Psoas muscle (tissue), 8 donors: ENCODE measurements at places on chromosomes 12 and 14.

DNA sequence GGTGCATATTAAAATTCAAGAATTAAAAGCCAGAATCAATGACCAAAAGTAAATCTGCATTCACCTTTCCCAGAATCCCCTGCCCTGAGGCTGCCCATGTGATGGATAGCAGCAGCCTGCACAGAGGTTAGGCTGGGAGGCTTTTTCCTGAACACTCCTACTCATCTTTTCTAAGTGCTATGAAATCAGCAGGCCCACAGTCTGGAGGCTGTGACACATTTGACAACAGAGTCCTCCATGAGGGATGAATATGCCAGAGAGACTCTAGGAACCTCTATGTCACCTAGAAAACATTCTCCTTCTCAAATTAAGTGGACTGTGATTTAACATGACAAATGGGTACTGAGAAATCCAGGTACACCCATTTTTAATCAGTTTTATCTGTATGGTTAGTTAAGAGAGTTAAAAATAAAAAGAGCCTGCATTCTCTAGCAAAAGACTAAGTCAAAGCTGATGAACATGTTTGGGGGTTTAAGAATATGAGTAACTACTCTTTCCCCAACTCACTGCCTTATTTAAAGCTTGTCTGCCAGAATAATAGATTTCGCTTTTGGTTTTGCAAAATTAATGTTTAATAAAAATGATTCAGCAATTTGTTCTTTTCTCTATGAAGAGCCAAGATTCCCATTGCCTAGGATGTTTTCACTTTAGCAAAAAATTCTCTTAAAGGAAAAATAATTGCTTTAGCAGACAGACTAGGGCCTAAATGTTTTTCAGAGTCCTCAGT lies 115.0 kb downstream of the RTN1 start:
- H3K4me3 ChIP-seq, result no peak overlapping the region
- no peak for DNase-seq
- no peaks in the 10 kb centered on the region for H3K4me1 ChIP-seq
- H3K27ac ChIP-seq, result no peak overlapping the region
- H3K27me3 ChIP-seq, result no peaks in the 10 kb centered on the region
- no peaks in the 10 kb centered on the region for H3K36me3 ChIP-seq

DNA sequence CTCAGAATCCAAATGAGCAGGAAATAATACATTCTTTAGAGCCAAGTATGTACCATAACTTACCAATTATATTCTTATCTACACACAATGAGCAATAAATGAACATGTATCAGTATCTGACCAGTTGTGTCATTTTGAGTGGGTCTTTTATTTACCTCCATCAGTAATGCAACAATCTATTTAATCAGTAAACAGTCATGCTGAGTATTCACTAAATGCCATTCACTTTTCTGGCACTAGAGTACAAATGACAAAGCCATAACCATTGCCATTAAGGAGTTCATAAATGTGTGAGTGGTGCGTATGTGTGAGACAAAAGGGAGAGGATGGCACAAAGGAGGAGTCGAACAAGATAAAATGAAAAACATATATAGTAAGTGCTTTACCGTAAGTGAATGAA lies 1.5 kb upstream of the STRAP start:
- H3K4me3 ChIP-seq, result no peak overlapping the region
- H3K27me3 ChIP-seq, result no peaks in the 10 kb centered on the region
- no peaks in the 10 kb centered on the region for H3K36me3 ChIP-seq
- no peak for DNase-seq
- H3K4me1 ChIP-seq, result peaks cover 22% of the 10 kb centered on the region

DNA sequence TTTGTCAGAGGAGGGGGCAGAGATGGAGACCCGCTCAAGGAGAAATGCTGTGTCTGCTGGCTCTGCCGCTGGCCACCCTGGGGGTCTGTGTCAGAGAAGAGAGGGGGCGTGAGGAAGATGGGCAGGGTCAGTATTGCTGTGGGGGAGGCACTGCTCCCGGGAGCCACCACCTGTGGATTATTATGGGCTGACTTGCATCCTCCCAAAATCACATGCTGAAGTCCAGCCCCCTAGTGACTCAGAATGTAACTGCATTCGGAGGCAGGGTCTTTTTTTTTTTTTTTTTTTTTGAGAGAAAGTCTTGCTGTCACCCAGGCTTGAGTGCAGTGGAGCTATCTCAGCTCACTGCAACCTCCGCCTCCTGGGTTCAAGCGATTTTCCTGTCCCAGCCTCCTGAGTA lies 12.3 kb downstream of the ABCD4 start:
- H3K4me3 ChIP-seq, result no peak overlapping the region
- H3K27me3 ChIP-seq, result no peaks in the 10 kb centered on the region
- peaks cover 5% of the 10 kb centered on the region for H3K4me1 ChIP-seq

GRCh38 chr14:85587151-85587711 lies 57.3 kb downstream of the FLRT2 start:
- no peaks in the 10 kb centered on the region for H3K36me3 ChIP-seq
- peaks cover 4% of the 10 kb centered on the region for H3K4me1 ChIP-seq
- no peak for DNase-seq
- H3K4me3 ChIP-seq, result no peak overlapping the region
- H3K27me3 ChIP-seq, result no peaks in the 10 kb centered on the region

- no peaks in the 10 kb centered on the region for H3K36me3 ChIP-seq
- no peak for DNase-seq
- no peaks in the 10 kb centered on the region for H3K4me1 ChIP-seq
- H3K27me3 ChIP-seq, result no peaks in the 10 kb centered on the region
- no peak overlapping the region for H3K4me3 ChIP-seq
- H3K27ac ChIP-seq, result no peak overlapping the region
Measured at GRCh38 chr14:71472356-71473340, 459.6 kb upstream of the RGS6 start.

DNA sequence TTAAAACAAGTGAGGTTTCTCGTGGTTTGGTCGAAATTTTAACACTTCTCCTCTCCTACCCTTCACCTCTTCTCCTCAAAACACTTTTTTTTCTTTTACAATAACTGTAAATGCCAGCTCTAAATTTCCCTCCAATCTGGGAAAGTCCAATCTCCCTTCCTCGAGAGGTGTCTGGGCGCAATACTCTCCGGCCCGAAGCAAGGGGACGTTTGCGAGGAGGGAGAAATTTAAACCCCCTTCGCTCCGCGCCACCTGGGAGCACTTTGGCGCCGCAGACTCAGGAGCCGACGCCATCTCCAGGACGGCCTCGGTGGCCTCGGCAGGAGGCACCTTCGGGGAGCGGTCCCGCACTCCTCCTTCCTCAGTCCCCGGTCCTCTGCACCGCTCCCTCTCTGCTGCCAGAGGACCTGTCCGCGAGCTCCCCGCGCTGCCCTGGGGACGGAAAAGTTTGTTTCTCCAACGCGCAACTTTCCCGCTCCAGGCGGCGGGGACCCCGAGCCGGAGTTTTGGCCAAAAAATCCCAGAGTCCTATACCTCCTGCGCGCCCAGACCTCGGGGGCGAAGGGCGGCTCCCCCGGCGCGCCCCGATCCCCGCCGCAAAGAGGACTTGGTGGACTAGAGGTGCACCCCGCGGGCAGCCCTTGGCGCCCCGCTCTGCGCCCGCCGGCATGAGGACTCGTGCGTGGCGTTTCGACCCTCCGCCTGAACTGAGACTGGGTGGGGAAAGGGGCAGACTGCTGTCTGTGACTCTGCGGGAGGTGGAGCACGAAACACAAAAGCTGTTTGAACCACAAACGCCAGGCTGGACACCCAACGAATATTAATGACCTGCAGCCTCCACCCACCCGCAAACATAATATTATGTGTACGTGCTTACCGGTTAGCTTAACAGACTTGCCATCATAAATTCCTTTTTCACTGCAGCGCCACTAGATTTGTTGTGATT lies 95.2 kb upstream of the HMGA2 start:
- peaks cover 6% of the 10 kb centered on the region for H3K27me3 ChIP-seq
- no peaks in the 10 kb centered on the region for H3K36me3 ChIP-seq
- no peak overlapping the region for H3K27ac ChIP-seq

DNA sequence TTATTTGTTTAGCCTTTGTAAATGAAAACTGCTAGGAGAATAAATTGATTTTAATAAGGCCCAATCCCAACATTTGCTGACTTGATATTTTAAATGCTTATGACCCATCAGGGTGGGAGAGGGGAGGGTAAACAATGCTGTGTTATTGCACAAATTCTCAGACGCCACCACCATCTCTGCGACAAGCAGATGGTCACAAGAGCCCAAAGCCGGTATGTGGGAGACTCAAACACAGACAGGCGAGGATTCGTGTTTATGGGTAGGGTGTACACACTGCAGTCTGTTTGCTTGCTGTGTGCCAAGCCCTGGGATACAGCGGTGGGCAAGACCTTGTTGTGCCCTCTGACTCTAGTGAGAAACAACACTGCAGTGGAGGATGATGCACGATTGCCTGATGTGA lies 39.2 kb upstream of the PWP1 start:
- no peaks in the 10 kb centered on the region for H3K4me1 ChIP-seq
- DNase-seq, result no peak
- no peak overlapping the region for H3K4me3 ChIP-seq
- H3K36me3 ChIP-seq, result no peaks in the 10 kb centered on the region
- H3K27ac ChIP-seq, result no peak overlapping the region

DNA sequence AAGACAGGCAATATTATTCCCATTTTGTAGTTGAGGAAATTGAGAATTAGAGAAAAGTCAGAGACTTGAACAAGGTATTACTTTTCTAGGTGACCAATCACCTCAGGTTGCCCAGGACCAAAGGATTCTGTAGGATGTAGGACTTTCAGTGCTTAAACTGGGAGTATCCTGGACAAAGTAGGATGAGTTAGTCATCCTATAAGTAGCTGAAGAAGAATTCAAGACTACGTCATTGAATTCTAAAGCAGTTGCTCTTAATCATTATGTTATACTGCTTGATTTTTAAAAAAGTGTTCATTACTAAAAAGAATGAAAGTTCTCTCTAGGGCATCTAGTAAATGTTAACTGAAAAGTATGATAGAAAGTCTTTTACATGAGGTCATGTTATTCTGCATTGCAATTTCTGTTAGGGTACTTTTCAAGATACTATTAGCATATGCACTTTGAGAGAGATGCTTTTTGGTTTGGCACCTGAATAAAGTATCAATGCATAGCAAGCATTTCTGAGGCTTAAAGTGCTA lies 101.7 kb downstream of the RTN1 start:
- H3K4me3 ChIP-seq, result no peak overlapping the region
- H3K4me1 ChIP-seq, result no peaks in the 10 kb centered on the region
- no peaks in the 10 kb centered on the region for H3K27me3 ChIP-seq
- H3K36me3 ChIP-seq, result no peaks in the 10 kb centered on the region
- no peak overlapping the region for H3K27ac ChIP-seq

GRCh38 chr14:101337053-101337452 lies 224.2 kb upstream of the DIO3 start:
- no peaks in the 10 kb centered on the region for H3K36me3 ChIP-seq
- H3K27me3 ChIP-seq, result peaks cover 3% of the 10 kb centered on the region
- H3K4me1 ChIP-seq, result no peaks in the 10 kb centered on the region

DNA sequence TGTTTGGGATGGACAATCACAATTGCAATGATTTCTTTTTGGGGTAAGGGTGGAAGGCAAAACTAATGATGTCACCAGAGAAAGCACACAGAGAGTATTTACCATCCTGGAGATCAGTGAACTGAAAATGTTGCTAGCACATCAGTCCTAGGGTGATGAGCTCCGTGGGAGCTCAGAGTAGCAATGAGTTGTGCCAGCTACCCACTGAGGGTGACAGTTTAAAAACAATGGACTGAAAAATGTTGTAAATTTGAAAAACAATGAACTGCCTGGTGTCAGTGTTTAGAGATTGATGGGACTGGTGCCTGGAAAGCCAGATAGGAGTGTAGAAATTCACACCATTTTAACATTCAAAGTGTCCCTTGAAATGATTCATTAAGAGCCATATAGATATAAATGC lies 198.5 kb downstream of the ATP23 start:
- H3K27me3 ChIP-seq, result no peaks in the 10 kb centered on the region
- no peak for DNase-seq
- no peaks in the 10 kb centered on the region for H3K4me1 ChIP-seq
- no peak overlapping the region for H3K4me3 ChIP-seq
- H3K36me3 ChIP-seq, result no peaks in the 10 kb centered on the region

GRCh38 chr12:58537278-58537677 lies 383.0 kb downstream of the LRIG3 start:
- no peak overlapping the region for H3K27ac ChIP-seq
- H3K4me1 ChIP-seq, result no peaks in the 10 kb centered on the region
- DNase-seq, result no peak
- H3K27me3 ChIP-seq, result no peaks in the 10 kb centered on the region
- H3K36me3 ChIP-seq, result no peaks in the 10 kb centered on the region
- no peak overlapping the region for H3K4me3 ChIP-seq

- H3K27me3 ChIP-seq, result no peaks in the 10 kb centered on the region
- no peak overlapping the region for H3K27ac ChIP-seq
- DNase-seq, result no peak
- no peaks in the 10 kb centered on the region for H3K4me1 ChIP-seq
- H3K36me3 ChIP-seq, result no peaks in the 10 kb centered on the region
Measured at GRCh38 chr12:61302282-61302681, 957.9 kb upstream of the USP15 start.

GRCh38 chr12:13169272-13169671 lies 27.3 kb upstream of the EMP1 start:
- H3K4me3 ChIP-seq, result no peak overlapping the region
- H3K27ac ChIP-seq, result no peak overlapping the region
- H3K36me3 ChIP-seq, result no peaks in the 10 kb centered on the region
- H3K4me1 ChIP-seq, result no peaks in the 10 kb centered on the region
- no peaks in the 10 kb centered on the region for H3K27me3 ChIP-seq

GRCh38 chr12:40336573-40337199 lies 111.9 kb downstream of the LRRK2 start:
- no peak overlapping the region for H3K27ac ChIP-seq
- no peaks in the 10 kb centered on the region for H3K27me3 ChIP-seq
- H3K36me3 ChIP-seq, result no peaks in the 10 kb centered on the region
- H3K4me1 ChIP-seq, result no peaks in the 10 kb centered on the region
- H3K4me3 ChIP-seq, result no peak overlapping the region

DNA sequence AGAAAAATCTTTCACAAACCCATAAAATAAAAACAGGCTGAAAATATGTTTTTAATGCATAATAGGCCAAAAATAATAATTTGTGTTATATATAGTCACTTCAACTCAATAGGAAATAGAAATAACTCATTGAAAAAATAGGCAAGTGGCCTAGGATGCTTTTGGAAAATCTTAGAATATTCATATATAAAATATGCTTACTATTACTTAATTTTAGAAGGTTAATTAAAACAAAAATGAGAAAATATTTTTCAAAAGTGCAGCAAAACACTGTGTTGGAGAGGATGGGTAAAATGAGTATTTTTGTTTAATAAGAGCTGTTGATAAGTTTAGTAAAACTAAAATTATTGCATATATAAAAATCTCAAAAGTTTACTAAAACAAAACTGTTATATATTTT lies 308.0 kb upstream of the ATXN7L3B start:
- no peaks in the 10 kb centered on the region for H3K36me3 ChIP-seq
- no peak overlapping the region for H3K4me3 ChIP-seq
- no peaks in the 10 kb centered on the region for H3K27me3 ChIP-seq

DNA sequence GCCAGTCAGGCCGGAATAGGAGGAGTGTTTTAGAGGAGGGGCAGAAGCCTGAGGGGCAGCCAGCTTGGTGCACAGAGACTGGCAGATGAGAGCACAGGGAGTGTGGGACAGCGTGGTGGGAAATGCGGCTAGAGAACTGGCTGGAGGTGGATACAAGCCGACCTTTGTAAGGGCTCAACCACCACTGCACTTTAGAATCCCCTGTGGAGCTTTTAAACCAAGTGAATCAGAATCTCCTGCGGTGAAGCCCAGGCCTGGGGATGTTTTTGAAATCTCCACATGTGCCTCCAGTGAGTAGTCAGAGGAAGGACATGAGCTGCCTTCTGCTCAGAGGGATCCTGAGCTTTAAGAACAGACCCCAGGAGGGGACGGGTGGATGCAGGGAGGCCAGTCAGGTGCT lies 10.9 kb upstream of the PCED1B start:
- no peak for DNase-seq
- H3K27me3 ChIP-seq, result no peaks in the 10 kb centered on the region
- no peaks in the 10 kb centered on the region for H3K36me3 ChIP-seq
- H3K27ac ChIP-seq, result no peak overlapping the region
- no peaks in the 10 kb centered on the region for H3K4me1 ChIP-seq
